Small intestine (tissue), 16 donors: ENCODE measurements at places on chromosomes 3 and 15. TPM values are rescaled to one million over a fixed set of nuclear protein-coding genes. Genes with fewer than 3 reads are reported as not detected.

- no peak for DNase-seq
Observed at GRCh38 chr15:70436428-70436827, 326.9 kb downstream of the UACA start.

The DUOX2 gene
- not detected for polyA plus RNA-seq

- no peak for DNase-seq
Observed at GRCh38 chr3:164174059-164174458, 904.2 kb downstream of the SI start.

The SIN3A gene
- 36.0 TPM for polyA plus RNA-seq

The EPHA3 gene
- 3.0 TPM for polyA plus RNA-seq

- no peak for DNase-seq
Observed at GRCh38 chr15:29044503-29044901, 158.7 kb downstream of the APBA2 start.

DNA sequence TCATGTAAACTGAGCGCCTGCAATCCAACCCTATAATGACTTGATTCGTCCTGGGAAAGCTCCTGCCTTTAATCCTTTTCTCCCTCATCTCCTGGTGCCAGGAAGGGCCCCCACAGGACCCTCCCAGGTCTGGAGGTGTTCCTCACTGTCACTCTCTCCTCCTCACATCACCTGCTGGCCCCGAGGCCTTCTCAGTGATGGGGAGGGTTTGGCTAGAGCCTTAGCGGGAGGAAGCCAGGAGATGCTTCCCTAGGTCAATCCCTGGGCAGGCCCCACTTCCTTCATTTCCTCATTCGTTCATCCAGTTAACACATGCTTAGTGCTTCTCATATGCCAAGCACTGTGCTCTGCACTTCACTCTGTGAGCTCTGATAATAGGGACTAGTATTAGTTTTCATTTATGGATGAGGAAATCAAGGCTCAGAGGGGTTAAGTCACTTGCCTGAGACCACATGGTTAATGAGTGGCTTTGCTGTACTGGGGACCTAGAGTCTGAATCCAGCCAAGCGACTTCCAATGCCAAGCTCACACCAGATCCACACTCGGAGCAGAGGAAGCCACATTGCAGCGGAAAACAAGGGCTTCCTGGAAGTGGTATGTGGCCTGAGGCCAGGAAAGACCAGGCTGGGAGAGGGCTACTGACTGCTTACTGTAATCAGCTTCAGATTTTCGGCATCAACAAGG lies 50.3 kb upstream of the CHRNB4 start:
- no peak for DNase-seq

DNA sequence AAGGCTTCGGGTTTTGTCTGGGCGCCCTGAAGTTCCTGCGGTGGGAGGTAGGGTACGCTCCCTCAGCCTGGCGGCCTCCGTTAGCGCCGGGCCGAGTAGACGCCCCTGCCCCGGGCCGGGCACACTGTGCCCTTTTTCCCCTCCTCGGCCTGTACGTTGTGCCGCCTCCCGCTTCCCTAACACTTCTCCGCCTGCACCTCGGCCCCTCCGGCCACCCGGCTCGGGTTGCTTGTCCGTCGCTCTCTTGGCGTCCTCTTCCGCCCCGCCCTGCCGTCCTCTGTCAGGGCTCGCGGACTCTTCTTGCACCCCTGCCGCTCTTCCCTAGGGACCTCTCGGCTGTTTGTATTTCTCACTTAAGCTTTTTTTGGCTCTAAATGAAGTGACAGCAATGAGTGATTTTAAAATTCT lies 384 bp downstream of the KNL1 start:
- no peak for DNase-seq

GRCh38 chr3:61637088-61638051 lies 76.0 kb downstream of the PTPRG start:
- peak; percentile 97 for DNase-seq
